RCC 7860 (cell line): ENCODE measurements at places on chromosomes 5 and 9.

- no peak for DNase-seq
Observed at GRCh38 chr5:167029488-167029887, 1262.0 kb upstream of the WWC1 start.

GRCh38 chr5:119353213-119353612 lies 2.6 kb upstream of the TNFAIP8 start:
- DNase-seq: no peak

- no peak for DNase-seq
Observed at GRCh38 chr5:143952809-143953208, 140.8 kb downstream of the HMHB1 start.

DNA sequence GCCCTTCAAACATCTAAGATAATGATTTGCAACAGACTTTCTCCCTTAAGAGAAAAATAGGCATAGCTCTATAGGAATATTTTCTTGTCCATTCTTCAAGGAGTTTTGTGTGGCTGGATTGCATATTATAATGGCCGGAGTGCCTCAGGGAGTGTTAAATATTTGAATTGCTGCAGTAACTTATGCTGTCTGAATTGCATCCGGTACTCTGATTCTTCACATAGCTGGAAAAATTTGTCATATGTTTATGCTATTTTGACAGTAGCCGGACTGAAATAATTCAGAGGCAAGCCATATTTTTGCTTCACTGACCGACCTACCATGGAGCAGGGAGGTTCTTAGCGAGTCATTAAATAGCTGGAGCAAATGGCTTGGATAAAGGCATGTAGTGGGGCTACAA lies 621.0 kb downstream of the ACTL7B start:
- no peak for DNase-seq

- DNase-seq: no peak
Observed at GRCh38 chr9:1443450-1443849, 393.3 kb downstream of the DMRT2 start.

DNA sequence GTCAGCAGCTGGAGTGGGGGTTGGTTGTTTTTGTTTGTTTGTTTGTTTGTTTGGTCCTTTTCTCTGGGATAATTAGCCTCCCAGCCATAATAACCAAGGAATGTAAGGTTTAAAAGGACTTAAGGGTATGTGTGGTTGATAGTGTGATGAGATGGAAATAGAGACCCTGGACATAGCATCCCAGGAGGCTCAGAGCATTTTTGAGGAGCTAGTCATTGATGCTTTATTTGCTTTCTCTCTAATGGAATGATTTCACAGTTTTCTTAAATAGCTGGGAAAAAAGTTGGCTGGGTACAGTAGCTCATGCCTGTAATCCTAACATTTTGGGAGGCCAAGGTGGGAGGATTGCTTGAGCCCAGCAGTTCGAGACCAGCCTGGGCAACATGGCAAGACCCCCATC lies 45.1 kb downstream of the TTC1 start:
- DNase-seq: no peak

DNA sequence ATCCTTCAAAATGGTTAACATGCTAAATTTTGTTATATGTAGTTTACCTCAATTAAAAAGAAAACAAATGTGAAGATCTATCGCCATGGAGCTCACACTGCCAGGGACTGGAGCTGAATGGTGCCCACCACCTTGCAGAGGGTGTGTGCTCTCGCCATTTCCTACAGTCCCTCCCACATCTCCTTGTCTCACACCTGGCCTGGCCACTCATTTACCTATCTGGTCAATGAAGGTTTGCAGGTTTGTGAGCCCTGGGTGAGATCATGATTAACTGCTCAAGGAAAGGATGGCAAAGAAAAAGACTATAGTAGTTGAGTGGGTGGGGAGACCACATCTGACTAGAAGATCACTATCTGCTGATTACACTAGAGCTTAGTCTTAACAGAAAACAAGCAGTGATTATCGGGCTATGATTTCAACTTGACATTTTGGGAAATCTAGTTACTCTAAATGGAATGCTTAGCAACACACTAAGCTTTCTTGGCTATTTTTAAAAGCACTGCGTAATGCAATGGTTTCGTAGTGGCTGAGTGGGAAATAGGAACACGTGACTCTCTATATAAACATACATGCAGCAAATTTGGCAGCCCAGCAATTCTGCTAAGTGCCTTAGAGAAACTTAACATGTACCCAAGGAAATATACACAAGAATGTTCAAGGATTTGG lies 27.3 kb downstream of the PUM3 start:
- DNase-seq: peak; percentile 54

DNA sequence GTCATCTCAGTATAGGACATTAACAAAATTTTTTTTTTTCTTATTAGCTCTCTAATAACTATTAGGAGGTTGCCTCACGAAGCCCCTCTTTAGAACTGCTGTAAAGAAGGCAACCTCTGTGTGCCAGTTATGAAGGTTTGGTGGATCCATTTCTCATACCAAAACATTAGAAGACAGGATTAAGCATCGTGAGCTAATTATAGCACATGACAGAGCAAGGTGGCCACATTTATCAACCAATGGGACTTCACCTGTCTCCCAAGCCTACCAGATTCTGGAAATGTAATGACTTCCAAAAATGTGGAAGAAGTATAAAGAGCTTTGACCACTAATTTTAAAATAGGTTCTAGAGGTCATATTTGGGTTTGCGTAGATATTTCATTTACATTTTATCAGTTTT lies 107.2 kb downstream of the SMARCA2 start:
- DNase-seq: no peak

- peak; percentile 22 for DNase-seq
Observed at GRCh38 chr9:88303721-88304451, 84.4 kb upstream of the SPIN1 start.

GRCh38 chr5:23257656-23258055 lies 249.8 kb upstream of the PRDM9 start:
- DNase-seq: peak; percentile 31

GRCh38 chr5:25119650-25120049 lies 474.9 kb upstream of the CDH10 start:
- DNase-seq: peak; percentile 56

DNA sequence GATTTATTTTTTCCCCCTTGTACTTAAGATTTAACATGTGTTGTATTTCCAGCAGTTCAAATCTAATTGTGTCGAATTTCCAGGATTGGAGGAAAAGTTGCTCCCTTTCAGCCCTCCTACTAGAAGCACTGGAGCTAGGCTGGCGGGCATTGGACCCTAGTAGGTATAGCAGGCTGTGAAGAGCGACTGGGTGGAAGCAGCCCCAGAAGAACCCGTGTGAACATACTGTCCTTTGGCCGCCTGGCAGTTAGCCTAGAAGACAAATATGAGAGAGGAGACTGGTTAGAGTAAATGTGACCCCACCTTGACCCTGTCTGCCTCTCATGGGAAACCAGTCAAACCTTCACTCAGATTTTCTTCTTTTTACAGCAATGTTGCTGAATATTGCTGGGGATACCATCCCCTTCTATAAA lies 13.9 kb downstream of the ALDOB start:
- DNase-seq: no peak
